Central memory CD8-positive, alpha-beta T cell (primary cell): ENCODE measurements at places on chromosomes 6 and 20.

- no peak for DNase-seq
Measured at GRCh38 chr20:50121858-50122271, 8.9 kb upstream of the UBE2V1 start.

DNA sequence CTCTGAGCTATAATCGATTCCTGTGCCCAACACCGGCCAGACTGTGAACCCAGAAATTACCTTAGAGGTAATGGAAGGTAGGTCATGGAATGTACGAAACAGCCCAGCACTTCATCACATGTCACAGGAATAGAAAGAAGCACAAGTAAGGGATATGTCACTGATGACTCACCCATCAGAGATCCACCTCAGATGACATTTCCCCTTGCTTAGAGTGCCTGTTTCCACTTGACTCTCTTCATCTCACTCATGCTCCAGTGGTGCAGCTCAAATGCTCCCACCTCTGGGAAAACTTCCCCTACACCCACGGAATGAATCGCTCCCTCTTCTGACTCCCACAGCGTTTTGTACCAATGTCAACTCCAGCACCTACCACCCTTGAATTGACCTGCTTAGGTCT is 381.6 kb upstream of the CNR1 start:
- DNase-seq, result no peak

DNA sequence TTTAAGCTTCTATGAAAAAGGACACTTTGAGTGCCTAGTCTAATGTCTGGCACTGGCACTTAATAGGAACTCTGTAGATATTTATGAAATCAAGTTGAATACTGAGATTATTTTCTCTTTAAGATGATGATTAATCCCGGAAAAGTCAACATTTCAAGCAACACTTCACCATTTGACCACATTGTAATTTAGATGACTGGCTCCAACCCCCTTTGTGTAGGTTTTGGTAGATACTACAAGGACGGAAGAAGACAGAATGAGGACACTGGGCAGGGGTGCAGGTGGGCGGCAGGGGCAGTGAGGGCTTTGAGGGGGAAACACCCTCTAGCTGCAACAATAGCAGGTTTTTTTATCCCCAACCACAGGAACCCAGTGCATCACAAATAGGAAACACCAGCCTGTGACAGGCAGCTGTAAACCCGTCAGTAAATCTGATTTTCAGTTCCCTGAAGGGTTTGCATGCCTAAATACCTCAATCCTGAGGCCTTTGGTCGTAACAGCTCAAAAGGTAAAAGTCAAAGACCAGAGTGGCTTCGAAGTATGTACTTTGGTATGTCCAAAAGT is 4.6 kb downstream of the DTNBP1 start:
- no peak for DNase-seq

GRCh38 chr6:158646023-158646910 is 1.7 kb upstream of the DYNLT1 start:
- no peak for DNase-seq

GRCh38 chr6:105300090-105300489 is 102.8 kb downstream of the PREP start:
- no peak for DNase-seq

DNA sequence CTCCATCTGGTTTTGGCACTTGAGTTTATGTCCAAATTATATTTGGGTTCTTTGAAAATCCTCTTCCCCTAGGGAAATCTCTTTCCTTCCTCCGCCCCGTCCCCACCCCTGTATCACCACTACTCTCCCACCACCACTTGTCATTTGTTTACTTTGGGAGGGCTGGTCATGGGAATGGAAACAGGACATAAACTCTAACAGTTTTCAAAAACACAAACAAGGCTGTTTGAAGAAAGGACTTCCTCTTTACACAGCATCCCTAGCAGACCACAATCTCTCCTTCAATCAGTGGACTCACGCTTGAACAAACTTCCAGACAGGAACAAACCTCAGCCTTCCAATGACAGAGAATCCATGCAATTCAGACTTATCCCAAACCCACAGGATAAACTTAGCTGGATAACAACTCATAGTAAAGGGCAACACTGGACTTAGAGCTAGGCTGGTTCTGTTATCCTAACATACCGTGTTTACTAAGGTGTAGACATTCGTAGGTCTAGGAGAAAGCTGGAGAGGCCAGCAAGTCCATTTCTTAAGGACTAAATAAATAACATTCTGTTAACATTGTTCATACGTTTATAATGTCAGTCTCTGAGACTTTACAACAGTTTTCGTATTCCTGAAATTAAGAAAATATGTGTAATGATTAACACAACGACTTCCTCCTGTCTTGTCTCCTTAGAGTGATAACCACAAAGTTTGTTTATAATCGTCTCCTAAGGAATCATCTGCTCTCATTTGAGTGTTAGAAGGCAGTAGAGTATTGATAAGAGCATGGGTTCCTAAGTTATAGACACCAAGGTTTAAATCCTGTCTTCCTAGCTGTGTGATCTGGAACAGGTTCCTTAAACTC is 44.1 kb upstream of the CTAGE9 start:
- DNase-seq, result no peak

DNA sequence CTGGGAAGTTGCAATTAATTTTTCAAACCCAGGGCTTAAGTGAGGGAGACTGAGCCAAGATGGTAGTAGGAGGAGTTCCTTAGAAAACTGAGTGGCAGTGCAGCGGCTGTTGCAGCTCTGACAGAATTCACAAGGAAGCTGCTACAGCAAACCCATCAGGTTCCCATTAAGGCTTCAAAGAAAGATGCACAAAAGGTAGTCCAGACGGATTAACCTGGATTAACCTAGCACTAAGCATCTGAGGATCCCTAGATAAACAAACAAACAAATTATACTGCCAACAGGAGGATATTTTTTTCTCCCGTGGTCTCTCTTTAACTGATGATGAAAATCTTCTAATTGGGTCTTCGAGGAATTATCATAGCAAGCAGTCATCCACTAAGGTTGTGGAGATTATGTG is 5.2 kb downstream of the TENT5A start:
- DNase-seq, result no peak

DNA sequence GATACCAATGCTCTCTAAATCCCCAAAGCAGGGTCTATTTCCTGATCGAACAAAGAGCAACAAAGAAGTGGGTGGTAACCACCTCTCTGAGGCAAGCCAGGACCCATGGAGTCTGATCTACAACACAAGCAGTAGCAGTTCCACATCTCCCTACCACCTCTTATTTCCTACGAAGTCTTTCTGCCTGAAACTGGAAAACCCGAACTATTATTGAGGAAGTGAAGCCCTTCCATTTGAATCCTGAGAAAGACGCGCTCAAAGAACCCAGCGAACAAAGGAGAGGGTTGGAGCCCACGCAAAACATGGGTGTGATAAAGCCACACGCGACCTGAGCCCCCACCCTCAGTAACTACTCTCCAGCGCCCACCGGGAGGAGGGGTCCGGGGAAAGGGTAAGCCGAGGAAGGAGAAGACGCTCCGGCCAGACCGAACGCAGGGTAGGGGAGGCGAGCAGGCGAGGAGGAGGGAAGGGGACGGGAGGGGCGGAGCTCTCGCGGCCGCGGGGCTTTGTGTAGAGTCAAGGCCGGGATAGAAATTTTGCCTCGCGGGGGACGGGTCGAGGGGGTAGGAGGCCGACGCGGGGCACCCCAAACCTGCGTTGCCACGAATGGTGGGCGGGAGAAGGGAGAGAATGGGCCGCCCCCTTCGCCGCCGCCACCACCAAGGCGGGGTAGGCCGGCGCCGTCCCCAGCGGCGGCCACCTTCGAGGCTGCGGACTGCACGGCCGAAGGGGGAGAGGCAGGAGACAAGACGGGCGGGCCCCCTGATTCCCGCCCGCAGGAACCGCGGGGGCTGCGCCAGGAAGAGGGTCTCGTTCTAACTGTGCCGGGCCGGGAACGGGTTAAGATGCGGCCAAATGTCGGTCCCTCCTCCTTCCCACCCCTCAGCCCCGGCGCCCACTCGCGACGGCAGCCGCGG is 802 bp downstream of the HDAC2 start:
- peak; percentile 29 for DNase-seq

DNA sequence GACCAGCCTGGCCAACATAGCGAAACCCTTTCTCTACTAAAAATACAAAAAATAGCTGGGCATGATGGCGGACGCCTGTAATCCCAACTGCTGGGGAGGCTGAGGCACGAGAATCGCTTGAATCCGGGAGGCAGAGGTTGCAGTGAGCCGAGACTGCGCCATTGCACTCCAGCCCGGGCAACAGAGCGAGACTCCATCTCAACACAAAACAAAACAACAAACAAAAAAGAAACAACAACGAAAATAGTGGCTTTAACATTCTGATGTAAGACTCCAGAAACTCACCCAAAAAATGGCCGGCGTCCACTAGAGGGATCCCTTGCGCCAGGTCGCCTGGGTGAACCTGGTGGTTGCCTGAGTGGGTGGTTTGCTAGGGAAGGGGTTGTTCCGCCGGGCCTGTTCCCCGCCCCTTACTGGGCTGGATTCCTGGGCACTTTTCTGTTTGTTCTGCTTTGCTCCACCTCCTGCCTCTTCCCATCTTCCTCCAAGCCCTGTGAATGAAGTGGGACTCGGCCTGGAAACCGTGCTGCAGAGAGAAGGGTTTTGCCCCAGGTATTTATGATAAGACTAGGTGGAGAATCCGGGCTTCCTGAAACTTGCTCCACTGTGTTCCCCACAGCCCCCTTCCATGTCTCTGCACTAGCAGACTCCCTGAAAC is 1.5 kb downstream of the PABPC1L start:
- no peak for DNase-seq

GRCh38 chr6:27830212-27830599 is 82.0 kb downstream of the OR2B2 start:
- DNase-seq, result no peak

- no peak for DNase-seq
Measured at GRCh38 chr6:18265787-18266522, 1.6 kb upstream of the DEK start.

GRCh38 chr20:5871459-5872410 is 78.6 kb downstream of the TRMT6 start:
- no peak for DNase-seq

DNA sequence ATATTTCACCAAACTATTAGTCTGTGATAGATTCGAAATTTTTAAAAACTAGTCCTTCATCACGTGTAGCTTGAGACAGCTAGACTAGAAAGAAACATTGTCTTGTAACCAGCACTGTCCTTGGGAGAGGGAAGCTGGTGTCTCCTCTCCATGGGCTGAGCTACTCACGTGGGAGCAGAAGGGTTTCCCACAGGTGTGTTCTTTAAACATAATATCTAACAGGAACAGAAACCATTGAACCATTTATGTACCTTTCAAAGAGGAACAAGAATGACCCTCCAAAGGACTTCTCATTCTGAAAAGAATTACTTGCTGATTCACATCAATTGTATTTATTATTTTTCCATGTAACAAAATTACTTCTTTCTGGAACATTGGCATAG is 72.4 kb upstream of the SYNJ2 start:
- DNase-seq, result no peak
